ENCODE measurements at places on chromosomes 7 and 10. TPM values are rescaled to one million over a fixed set of nuclear protein-coding genes. Genes with fewer than 3 reads are reported as not detected.
A peak's percentile ranks its signal among the peaks of the same experiment; 100 is the strongest.

GRCh38 chr7:8126601-8127167 lies 135.3 kb downstream of the ICA1 start:
- no peak for DNase-seq

DNA sequence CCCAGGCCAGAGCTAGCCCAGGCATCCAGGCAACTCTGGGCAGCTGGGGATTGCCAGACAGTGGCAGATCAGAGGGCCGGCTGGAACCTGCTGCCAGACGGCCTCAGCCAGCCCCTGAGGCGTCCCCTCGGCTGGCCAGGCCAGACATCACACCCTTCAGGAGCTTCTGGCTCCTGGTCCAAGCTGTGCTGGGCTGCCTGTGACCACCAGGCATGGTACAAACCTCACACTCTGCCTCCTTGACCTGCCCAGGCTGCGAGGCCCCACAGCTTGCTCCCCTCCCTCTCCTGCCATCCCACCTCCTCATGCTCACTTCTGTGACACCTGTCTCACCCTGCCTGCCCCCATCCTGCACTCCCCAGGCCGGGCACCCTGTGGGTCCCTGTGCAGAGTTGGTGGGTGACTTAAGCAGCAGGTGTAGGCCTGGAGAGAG lies 5.7 kb downstream of the DEPP1 start:
- DNase-seq: no peak

DNA sequence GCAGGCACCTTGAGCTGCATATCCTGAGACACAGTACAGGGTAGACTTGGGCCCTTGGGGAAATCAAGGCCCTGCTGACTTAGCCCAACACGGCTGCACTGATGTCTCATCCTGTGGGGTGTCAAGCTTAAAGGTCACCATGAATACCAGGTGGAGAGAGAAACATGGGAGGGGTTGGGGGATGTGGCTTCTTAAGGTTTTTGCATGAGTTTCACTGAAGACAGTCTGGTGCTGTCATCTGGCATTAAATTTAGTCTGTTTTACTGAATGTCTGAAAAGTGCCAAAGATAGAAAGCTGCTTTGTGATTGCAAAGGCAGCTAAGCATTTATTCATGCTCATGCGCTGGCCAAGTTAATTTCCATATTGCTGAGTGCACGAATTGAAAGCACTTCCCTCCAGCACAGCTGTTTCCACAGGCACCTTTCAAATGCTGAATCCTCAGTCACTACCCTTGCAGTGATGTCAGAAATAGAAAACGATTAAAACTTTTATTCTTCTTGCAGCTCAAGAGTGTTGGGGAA lies 102.1 kb downstream of the OSBPL3 start:
- no peak for DNase-seq

DNA sequence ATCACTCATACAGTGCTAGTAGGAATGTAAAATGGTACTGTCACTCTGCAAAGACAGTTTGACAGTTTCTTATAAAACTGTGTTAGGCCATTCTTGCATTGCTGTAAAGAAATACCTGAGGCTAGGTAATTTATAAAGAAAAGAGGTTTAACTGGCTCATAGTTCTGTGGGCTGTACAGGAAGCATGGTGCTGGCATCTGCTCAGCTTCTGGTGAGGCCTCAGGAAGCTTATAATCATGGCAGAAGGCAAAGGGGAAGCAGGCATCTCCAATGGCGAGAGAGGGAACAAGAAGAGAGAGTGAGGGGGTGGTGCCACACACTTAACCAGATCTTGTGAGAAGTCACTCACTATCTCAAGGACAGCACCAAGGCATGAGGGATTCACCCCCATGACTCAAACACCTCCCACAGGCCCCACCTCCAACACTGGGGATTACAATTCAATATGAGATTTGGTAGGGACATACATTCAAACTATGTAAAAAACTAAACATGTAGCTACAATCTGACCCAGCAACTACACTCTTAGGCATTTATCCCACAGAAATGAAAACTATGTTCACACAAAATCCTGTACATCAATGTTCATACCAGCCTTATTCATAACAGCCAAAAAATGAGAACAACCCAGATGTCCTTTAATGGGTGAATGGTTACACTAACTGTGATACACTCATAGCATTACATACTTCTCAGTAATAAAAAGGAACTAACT lies 5.0 kb downstream of the ALDH18A1 start:
- no peak for DNase-seq

- DNase-seq: peak; percentile 66
These were observed 779 bp downstream of the IFIT2 start for GRCh38 chr10:89302625-89303024.

- no peak for DNase-seq
These were observed 43.4 kb upstream of the GHITM start for GRCh38 chr10:84095811-84096497.

GRCh38 chr7:158649279-158649678 lies 55.3 kb downstream of the NCAPG2 start:
- no peak for DNase-seq

DNA sequence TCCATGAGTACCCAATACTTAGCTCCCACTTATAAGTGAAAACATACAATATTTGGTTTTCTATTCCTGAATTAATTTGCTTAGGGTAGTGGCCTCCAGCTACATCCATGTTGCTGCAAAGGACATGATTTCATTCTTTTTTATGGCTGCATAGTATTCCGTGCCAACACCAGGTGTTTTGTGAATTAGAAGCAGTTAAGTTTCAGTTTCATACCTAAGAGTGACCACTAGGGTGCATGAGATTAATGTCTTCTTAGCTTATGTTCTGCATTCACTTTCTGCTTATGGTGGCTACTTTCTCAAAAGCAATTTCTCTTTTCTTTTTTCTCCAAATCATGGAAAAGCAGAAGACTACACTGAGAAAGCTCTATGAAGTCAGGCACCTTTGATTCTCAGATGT lies 65.1 kb upstream of the VSTM2A start:
- DNase-seq: no peak

- no peak for DNase-seq
These were observed 85.2 kb downstream of the VTI1A start for GRCh38 chr10:112532189-112532588.

GRCh38 chr10:19077276-19077675 lies 28.7 kb downstream of the MALRD1 start:
- no peak for DNase-seq

DNA sequence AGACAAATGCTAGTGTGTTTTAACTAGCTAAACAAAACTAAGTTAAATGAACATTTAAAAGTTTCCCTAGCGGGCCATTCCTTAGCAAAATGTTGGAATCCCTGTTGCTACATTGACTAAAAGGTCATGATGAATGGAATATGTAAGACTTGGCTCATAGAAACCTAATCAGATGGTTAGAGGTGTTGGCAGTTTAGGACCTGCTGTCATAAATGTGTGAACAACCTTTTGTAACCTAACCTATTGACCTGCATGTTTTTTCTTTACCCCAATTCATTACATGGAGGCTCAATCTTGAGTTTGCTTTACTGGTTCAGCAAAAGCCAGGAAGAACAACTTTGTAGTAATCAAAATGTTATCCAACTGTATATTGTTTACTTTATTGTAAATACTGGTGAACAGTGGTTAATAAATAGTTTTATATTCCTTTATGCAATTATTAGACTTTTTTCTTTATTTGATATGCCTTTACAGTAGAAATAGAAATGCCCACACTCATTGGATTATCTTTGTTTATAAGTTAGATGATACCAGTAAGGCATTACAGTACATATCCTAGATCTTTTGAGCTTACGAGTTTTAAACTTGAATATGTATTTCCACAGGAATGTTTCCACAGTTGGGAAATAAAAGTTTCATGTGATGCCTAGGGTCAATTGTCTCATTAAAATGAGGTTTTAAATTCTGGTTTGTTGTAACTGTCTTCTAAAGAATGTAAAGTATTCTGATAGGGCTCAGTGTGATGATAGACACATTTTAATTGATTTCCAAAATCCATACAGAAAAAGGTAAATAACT lies 11.6 kb downstream of the CBX3 start:
- DNase-seq: no peak

GRCh38 chr10:77116904-77117303 lies 520.7 kb downstream of the KCNMA1 start:
- no peak for DNase-seq

DNA sequence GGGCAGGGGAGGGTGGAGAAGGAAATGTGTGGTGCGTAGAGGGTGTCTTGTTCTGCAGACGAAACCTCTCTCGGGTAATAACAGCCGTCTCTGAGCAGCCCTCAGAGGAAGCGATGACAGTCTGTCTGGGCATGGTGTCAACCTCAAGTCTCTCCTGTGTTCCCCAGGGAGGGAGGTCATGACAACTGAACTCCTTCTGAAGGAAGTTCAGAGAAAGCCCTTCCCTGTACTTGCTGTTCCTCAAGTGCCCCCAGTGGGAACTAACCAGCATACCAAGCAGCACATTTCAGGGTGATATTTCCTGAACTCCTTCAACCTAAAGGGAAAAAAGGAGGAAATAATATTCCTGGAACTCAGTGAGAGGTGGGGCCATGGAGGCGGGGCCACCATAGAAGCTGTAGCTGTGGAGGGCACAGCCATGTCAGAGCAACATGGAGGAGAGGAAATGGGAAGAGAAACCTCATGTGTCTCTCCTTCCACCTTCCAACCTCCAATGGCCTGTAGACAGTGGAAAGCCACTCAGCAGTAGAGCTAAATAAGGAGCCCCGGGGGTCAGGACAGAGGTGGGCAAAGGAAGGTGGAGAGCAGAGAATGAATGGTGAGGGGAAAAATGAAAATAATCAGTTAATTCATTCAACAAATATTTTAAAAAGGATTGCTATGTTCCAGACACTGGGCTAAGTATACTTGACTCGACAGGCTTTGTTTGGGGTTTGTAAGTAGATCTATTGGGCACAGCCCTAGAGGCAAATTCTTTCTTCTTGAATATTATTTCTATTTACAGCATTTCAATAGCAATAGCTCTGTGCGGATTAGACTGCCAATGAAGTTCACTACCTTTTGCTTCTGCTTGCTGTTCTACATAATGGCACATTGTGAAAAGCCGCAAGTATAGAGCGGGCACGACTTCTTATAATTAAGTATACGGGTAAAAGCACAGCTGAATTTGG lies 61.0 kb upstream of the AOAH start:
- no peak for DNase-seq

DNA sequence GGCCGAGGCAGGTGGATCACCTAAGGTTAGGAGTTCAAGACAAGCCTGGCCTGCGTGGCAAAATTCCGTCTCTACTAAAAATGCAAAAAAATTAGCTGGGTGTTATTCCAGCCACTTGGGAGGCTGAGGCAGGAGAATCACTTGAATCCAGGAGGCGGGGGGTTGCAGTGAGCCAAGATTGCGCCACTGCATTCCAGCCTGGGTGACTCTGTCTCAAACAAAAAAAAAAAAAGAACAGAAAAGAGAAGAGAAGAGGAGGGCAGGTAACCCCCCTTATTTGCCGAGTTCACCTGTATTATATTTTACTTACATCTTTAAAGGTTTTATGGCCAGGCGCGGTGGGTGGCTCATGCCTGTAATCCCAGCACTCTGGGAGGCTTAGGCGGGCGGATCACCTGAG lies 91.7 kb downstream of the RNF216 start:
- no peak for DNase-seq

GRCh38 chr10:29317423-29318021 lies 28.7 kb downstream of the LYZL1 start:
- DNase-seq: no peak

DNA sequence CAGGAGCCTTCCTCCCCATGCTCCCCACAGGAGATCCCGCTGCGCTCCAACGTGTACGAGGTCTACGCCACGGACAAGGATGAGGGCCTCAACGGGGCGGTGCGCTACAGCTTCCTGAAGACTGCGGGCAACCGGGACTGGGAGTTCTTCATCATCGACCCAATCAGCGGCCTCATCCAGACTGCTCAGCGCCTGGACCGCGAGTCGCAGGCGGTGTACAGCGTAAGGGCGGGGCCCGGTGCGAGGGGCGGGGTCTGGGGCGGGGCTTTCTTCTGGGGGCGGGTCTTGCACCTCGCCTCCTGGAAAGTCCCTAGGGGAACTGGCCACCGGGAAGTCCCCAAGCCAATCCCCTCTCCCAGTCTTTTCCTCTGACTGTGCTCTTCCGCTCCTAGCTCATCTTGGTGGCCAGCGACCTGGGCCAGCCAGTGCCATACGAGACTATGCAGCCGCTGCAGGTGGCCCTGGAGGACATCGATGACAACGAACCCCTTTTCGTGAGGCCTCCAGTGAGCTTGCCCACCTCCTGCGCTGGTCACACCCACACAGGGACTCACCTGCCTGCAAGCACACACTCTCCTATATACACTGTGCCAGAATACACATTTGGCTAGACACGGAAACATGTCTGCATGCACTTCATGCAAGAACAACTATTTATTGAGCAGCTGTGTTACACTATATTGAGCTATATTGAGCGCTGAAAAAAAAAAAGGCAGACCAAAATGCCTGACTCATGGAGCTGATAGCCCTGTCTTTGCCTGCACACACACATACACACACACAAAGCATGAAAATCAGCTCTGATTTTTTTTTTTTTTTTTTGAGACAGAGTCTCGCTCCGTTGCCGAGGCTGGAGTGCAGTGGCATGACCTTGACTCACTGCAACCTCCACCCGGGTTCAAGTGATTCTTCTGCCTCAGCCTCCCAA lies 32.7 kb upstream of the VSIR start:
- no peak for DNase-seq

- DNase-seq: peak; percentile 20
These were observed 1.3 kb upstream of the DGKI start for GRCh38 chr7:137848095-137848494.

- no peak for DNase-seq
These were observed 478.9 kb downstream of the KCNMA1 start for GRCh38 chr10:77158666-77159065.

GRCh38 chr7:47153576-47153975 lies 428.3 kb downstream of the TNS3 start:
- peak; percentile 71 for DNase-seq

- no peak for DNase-seq
These were observed 866 bp upstream of the SFMBT2 start for GRCh38 chr10:7411671-7412128.

Gene VSIR
- 1.5 TPM for total RNA-seq

Gene TMEM236
- total RNA-seq: not detected

Gene STEAP1B
- 41.8 TPM for total RNA-seq

Gene WIPF3
- total RNA-seq: not detected

Gene NRCAM
- total RNA-seq: 1.0 TPM

Gene NAT16
- total RNA-seq: not detected

Gene STEAP4
- total RNA-seq: not detected

Gene DNAAF5
- total RNA-seq: 54.0 TPM

Gene TDRD1
- not detected for total RNA-seq

Gene ATG9B
- total RNA-seq: 0.34 TPM

Gene MALSU1
- total RNA-seq: 62.6 TPM

All from G401 (cell line).